ENCODE measurements at places on chromosomes 2 and 18.
A peak's percentile ranks its signal among the peaks of the same experiment; 100 is the strongest.

GRCh38 chr18:43081396-43081795, 34.1 kb downstream of the RIT2 start:
- no peak for DNase-seq

GRCh38 chr2:150482111-150482510, 5.4 kb downstream of the RND3 start:
- DNase-seq, result no peak

DNA sequence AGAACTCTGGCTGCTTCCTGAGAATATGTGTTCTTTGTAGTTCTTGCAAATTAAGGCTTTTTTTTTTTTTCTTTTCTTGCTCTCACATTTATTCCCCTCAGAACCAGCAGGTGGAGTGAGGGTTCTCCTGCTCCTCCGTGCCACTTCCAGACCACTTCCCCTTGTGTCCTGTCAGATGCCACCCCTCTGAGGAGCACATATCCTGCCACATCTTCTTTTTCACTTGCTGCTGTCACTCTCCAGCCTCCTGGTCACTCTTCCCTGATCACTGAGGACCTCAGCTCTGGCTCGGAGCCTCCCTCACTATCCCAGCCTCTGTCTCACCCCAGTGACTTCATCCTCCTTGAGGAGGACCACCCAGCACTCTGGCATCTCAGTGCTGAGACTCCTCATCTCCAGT, 100.5 kb downstream of the TACR1 start:
- peak; percentile 12 for DNase-seq

DNA sequence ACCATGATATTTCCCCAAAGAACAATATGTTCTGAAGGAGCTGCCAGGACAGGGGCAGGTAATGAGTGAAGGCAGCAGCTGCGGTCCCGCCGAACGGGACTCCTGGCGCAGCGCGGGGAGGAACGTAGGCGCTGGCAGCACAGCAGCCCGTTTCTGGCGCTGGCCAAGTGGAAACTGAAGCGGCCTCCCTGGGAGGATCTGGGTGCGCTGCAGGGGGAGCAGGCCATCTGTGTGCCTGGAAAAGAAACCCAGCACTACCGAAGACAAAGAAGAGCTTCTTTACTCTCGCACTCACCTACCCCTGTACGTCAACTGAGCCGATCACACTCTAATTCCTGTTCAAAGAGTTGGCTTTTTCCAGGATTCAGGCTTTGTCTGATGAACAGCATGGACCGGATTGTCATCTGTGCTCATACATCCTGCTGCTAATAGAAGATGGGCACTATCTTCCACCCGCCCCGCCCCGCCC, 11.8 kb downstream of the G6PC2 start:
- DNase-seq, result no peak

DNA sequence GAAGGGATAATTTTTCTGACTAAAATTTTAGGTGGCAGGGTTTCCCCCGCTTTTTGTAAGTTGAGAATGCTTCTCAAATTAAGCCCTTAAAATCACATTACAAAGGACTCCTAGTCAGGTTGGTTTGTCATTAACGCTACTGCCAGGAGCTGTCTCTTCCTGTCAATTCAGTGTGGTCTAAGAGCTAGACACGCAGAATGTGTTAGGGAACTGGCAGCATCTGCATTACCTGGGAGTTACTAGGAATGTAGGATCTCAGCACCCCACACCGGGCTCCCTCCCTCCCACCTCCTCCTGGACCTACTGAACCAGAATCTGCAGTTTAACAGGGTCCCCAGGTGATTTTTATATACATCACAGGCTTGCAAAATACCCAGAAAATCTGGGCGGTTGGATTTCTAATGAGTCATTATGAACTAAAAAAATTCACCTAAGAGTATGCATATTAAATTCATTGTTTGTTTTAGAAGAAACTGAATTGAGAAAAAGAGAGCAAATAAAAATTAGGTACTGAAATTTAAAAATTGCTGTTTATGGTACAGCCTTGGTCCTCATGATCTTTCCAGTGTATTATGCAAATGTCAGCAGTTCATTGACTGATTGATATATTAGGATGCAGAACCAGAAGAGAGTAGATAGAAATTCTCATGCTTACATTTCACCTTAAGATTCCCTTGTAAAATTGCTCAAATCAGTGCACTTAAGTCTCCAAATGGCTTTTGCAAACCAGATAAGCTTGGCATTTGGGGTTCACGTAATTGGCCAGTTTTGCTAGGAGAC, 130.9 kb upstream of the ITGA6 start:
- peak; percentile 40 for DNase-seq

DNA sequence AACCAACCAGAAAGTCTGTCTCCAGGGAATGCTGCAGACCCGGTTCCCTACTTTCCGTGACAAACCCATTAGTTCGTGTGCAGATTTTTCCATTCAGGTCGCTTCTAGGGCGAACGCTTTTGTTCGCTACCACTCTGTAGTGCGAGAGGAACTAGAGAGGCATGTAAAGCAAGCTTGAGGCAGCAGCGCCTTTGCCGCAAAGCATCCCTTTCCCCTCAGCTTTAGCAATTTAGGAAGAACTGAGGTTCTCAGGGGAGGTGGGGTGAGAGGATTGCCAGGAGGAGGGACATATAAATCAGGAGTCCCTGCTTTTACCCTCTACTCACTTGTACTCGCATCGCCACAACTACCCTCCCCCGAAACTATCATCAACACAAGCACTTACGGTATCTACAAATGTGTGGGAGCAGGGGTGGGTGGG, 748 bp upstream of the ZNF804A start:
- DNase-seq, result peak; percentile 28

DNA sequence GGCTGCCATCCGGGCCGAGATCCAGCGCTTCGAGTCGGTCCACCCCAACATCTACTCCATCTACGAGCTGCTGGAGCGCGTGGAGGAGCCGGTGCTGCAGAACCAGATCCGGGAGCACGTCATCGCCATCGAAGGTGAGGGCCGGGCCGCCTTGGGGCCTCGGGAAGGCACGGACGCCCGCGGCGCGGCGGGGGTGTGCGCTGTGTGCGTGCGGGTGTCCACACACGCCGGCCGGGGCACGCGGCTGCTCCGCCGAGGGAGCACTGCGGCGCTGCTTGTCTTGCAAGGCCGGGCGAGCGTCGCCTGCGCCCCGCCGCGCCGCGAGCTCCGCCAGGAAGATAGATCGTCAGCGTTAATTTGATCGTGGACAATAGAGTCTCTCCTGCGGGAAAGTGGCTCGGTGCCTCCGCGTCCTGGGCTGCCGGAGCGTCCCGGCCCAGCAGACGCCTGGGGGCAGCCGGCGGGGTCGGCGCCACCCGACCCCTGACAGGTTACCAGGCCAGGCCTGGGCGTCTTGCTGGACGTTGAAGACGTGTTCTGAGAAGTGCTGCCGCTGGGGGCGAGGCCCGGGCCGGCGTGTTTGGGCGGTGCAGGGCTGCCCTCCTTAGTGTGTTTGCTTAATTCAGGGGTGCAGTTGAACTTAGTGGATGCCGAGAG, 1.0 kb downstream of the AGAP1 start:
- no peak for DNase-seq

GRCh38 chr2:239305771-239306170, 95.0 kb downstream of the HDAC4 start:
- DNase-seq, result no peak

GRCh38 chr2:30686000-30686399, 121.2 kb downstream of the CAPN13 start:
- peak; percentile 25 for DNase-seq

- DNase-seq, result no peak
Measured at GRCh38 chr2:223970343-223971128, 13.3 kb downstream of the MRPL44 start.

DNA sequence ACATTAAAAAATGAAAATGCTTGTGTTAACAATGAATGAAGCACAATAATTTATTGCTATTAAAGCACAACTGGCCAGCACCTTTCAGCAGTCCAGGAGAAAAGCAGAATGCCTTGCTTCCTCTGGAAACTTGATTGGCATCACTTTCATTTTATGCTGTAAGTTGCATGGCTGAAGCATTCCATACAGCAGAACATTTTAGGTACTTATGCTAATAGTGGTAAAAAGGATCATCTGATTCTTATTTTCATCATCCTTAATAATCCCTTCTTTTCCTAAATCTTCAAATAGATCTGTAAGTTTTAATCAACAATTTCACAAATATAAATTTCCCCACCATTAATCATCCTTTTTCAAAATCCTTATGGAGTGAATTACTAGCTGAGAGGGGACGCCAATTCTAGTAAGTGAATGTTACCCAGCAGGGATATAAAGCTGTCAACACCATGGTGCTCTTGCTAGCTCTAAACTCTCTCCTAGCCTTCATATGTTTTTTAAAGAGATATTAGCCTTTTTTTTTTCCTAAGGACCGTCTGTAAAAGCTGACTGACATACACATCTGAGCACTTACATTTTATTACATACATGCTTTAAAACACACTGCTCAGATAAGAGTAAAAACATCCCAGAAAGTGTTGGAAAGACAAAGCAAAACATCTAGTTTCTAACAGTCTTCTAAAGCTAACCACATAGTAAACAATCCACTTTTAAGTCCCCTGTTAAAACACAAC, 5.3 kb downstream of the SATB2 start:
- no peak for DNase-seq

DNA sequence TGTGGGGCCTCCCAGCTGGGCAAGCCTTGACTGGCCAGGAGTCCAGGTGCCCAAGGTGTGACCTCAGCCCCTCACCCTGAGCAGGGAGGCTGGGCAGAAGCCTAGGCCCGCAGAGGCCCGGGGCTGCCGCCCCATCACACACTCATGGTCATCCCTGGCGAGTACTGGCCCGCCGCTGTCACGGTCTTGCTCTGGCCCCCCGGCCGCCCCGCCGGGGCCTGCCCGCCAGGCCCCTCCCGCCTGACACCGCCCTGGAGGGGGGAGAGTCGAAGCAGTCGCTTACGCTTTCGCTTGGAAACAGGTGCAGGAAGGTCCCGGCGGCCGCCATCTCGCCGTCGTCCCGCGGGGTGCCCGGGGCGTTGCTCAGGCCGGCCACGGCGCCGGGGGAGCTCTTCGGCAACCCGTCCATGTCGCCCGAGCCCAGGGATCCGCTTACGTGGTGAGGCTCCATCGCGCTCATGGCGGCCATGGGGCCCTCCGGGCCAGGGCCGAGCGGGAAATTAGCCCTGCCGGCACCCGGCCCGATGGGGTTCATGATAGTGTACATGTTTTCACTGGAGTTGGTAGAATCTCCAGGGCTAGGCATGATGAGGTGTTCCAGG, 26.6 kb upstream of the ANKRD62 start:
- DNase-seq, result no peak

- no peak for DNase-seq
Measured at GRCh38 chr18:35071819-35072247, 30.6 kb downstream of the MAPRE2 start.

- DNase-seq, result no peak
Measured at GRCh38 chr2:98245491-98245890, 100.8 kb upstream of the CNGA3 start.

GRCh38 chr2:25411281-25411680, 69.6 kb upstream of the DNMT3A start:
- DNase-seq, result no peak

DNA sequence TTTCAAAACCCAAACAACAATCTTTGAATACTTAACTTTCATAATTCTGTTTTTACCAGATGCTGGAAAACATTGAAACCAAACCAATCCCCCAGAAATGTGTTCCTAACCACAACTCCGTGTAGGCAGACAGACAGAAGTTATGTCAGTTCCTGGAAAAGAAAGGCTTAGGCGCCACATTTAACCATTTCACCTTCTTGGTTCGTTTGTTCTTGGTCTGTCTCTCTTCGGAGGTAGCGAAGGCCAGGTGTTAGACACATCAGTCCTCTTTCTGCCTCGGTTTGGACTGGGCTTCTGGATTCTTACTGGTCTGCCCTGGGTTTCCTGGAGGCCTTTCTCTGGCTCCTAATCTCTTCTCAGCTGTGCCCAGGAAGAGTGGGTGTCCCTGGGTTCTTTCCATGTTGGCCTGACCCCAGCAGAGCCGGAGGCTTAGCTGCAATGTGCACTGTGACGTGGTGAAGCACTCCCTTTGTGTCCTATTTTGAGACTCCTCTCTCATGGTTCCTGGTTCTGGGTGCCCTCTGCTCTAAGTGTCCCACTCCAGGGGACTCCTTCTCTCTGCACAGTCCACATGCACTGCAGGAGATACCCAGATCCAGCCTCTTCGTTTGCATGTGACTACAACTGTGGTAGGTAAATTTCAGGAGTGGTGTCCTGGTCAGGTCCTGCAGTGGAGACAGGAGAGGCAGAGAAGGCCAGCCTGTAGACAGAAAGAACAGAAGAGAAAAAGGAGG, 23.1 kb upstream of the RAB31 start:
- no peak for DNase-seq

DNA sequence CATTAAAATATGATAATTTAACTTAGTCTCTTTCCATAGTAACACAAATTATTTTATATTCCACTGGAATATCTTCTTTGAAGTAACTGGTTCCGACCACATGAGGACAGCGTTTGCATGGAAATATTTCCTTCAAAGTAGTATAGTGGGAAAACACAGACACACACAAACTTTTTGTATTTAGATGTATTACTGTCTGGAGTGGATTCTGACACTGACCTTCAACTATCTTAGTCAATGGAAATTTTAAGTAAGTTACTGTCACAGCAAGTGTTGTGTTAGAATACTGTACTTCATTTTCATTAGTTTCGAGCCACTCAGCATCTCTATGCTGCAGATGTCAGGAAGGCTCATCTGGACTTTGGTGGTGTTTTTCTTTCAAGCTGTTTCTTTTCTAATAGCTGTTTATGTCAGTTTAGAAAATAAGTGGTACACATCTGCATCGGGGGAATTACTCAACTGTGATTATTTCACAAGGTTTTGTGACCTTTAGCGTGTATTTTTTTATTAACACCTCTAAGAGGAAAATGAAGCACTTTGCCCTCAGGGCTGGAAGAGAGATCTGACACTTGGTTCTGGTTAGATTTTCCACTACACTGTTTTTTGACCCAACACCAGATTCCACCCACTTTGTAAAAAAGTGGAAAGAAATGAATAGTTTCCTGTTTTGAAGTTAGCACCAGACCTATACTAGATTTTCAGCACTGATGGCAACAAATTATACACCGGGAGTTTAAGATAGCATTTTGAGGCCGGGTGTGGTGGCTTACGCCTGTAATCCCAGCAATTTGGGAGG, 18.9 kb upstream of the THOC1 start:
- DNase-seq, result no peak

GRCh38 chr2:145958611-145959010, 1438.7 kb upstream of the ZEB2 start:
- no peak for DNase-seq

DNA sequence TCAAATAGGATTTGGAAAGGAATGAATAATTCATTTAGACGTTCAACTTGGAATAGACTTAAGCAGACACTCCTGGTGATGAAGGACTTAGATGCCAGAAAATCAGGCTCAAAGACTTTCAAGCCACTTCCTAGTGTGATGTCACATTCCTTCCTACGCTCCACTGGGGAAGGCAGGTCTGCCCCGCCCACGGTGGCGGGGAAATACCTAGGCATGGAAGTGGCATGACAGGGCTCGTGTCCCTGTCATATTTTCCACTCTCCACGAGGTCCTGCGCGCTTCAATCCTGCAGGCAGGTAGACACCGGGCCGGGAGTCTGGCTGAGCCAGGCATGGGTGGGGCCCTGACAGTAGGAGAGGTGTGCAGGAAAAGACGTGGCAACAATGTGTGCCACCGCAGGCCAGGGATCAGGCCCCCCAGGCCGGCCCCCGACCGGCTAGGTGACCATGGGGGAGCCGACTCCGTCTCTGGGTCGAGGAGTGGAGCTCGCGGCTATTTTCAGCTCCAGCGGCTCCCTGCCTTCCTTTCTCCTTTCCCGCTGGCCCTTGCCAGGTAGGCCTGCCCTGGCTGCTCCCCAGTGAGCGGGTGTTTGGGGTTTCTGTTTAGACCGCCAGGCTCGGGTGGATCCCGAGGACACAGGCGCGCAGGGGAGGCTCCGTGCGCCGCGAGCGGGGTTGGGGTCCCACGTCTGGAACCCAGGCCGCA, at the start of gene IL1RL2:
TSS of gene IL1RL2 (plus strand) at position 233 of the 705 bp plus-strand sequence. CDS start 845 bp downstream, outside the sequence.
- no peak for DNase-seq

GRCh38 chr2:20540587-20541293, 93.9 kb downstream of the RHOB start:
- no peak for DNase-seq

Data from iPS DF 19.7 (cell line).